Chondrocyte (in vitro differentiated cells): ENCODE measurements at places on chromosomes 1 and 21. TPM values are rescaled to one million over a fixed set of nuclear protein-coding genes. Genes with fewer than 3 reads are reported as not detected.

GRCh38 chr1:240527086-240527485 is 84.9 kb downstream of the GREM2 start:
- no peak overlapping the region for H3K4me3 ChIP-seq
- H3K27me3 ChIP-seq: peaks cover 6% of the 10 kb centered on the region
- DNase-seq: no peak
- H3K4me1 ChIP-seq: peaks cover 5% of the 10 kb centered on the region

- H3K4me1 ChIP-seq: no peaks in the 10 kb centered on the region
- DNase-seq: no peak
- H3K27me3 ChIP-seq: no peaks in the 10 kb centered on the region
Measured at GRCh38 chr1:236589531-236589930, 14.8 kb downstream of the HEATR1 start.

GRCh38 chr1:48695161-48695560 is 81.5 kb downstream of the BEND5 start:
- no peaks in the 10 kb centered on the region for H3K36me3 ChIP-seq
- no peak for DNase-seq
- no peaks in the 10 kb centered on the region for H3K4me1 ChIP-seq
- peaks cover 50% of the 10 kb centered on the region for H3K27me3 ChIP-seq
- no peak overlapping the region for H3K4me3 ChIP-seq

DNA sequence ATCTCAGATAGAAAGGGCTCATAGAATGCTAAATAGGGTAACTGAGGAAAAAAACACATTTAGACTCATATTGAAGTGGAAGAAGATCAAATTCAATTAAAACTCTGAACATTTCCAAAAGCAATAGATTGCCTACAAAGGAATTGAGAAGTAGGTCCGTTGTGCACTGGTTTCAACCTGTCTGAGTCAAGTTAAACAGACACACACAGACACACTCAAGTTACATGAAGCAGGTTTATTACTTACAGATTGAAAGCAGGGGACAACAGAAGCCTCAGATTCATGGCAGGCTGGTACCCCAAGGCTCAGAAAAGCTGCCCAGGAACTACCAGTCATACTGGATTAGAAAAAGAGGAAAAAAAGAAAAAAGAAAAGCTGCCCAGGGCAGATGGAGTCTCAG is 20.7 kb upstream of the S100A2 start:
- no peak for DNase-seq
- peak overlapping the region; percentile 33 for H3K27ac ChIP-seq
- H3K4me1 ChIP-seq: peaks cover 11% of the 10 kb centered on the region
- no peaks in the 10 kb centered on the region for H3K36me3 ChIP-seq
- H3K27me3 ChIP-seq: no peaks in the 10 kb centered on the region

DNA sequence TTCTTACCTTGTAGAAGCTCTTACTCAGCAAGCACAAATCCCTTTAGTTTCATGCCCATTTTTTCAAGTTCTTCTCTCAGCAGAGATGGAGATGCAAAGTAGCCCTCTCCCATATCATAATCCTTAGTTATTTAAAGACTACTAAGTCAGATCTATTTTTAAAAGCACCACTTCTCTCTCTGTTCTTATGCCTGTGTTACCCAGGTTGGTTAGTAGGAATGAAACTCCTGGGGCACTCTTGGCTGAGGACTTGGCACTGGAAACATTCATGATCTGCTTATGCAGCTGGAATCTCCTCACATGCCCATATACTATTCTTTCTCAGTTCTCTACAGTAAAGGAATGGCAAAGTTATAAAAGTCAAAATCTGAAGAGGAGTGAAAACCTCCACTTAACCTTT is 51.9 kb upstream of the PPP2R5A start:
- H3K4me1 ChIP-seq: peaks cover 30% of the 10 kb centered on the region
- peaks cover 5% of the 10 kb centered on the region for H3K27me3 ChIP-seq
- peak overlapping the region; percentile 19 for H3K27ac ChIP-seq
- no peak overlapping the region for H3K4me3 ChIP-seq

- DNase-seq: no peak
- H3K27me3 ChIP-seq: no peaks in the 10 kb centered on the region
- no peaks in the 10 kb centered on the region for H3K4me1 ChIP-seq
- no peak overlapping the region for H3K27ac ChIP-seq
Measured at GRCh38 chr1:57232500-57232899, 191.4 kb downstream of the DAB1 start.

CITED4 gene
- total RNA-seq: 12.4 to 30.5 TPM (median 30.1 TPM) in 3 replicates

GRCh38 chr1:74858136-74858535 is 125.2 kb downstream of the TYW3 start:
- H3K36me3 ChIP-seq: no peaks in the 10 kb centered on the region
- no peaks in the 10 kb centered on the region for H3K4me1 ChIP-seq
- no peak for DNase-seq
- no peak overlapping the region for H3K27ac ChIP-seq

DNA sequence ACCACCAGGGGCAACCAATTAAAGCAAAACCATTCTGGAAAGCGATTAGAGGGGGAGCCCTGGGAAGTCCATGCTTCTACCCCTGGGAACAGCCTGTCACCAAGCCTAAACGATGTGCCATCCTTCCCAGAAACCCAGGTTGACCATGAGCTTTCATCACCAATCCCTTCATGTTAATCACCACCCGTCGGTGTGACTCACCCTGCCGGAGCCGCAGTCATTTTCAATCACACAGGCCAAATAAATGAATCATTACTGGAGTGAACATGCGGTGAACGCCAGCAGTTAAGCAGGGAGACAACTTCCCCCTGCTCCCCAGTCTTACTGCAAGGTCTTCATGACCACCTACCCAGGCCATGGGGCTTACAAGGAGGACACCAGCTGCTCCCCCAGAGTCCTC is 308.8 kb downstream of the AJAP1 start:
- H3K27ac ChIP-seq: no peak overlapping the region
- no peak for DNase-seq
- H3K4me1 ChIP-seq: no peaks in the 10 kb centered on the region
- peaks cover 2% of the 10 kb centered on the region for H3K36me3 ChIP-seq
- no peak overlapping the region for H3K4me3 ChIP-seq

EEIG2 gene
- 13.7 to 14.2 TPM (median 13.8 TPM) in 3 replicates for total RNA-seq

DNA sequence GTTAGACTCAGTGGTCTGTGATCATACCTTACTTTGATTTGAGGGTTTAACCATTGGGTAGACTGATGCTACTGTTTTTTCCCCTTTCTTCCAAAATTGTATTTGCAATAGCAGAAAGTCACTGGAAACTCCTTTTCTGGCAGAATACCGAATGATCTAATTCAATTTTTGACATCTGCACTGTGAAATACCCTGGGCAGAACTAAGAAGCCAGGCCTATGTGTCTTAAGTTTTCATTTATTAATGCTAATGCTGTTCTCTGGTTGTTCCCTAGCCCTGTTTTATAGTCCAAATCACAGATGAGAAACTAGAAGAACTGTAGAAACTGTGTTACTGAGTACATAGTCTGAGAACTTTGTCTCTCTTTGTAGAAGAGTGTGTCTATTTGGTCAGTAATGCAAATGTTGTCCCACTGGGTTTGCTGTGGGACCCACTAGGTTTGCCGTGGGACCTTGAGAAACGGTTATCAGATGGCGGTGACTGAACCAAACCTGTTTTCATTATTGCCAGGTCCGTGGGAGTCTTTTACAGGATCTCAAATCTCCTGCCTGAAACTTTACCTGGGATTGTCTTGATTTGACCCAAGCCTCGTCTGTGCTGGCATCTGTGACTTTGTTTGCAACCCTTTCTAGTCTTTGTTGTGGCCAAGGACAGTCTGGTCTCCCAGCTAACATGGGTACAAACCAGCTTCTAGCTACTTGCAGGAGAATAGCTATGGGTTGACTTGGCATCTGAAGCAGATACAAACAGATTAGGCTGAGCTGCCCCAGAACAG is 41.4 kb downstream of the PEX14 start:
- H3K27me3 ChIP-seq: no peaks in the 10 kb centered on the region
- H3K4me1 ChIP-seq: peaks cover 34% of the 10 kb centered on the region
- no peak overlapping the region for H3K27ac ChIP-seq
- DNase-seq: no peak

PDPN gene
- 1.0 to 1.3 TPM (median 1.1 TPM) in 3 replicates for total RNA-seq

GRCh38 chr1:22297999-22298398 is 153.7 kb upstream of the ZBTB40 start:
- peaks cover 3% of the 10 kb centered on the region for H3K36me3 ChIP-seq
- no peak for DNase-seq
- peaks cover 20% of the 10 kb centered on the region for H3K27me3 ChIP-seq
- H3K4me3 ChIP-seq: no peak overlapping the region

GRCh38 chr1:22807340-22807739 is 96.7 kb downstream of the EPHB2 start:
- H3K4me3 ChIP-seq: no peak overlapping the region
- H3K36me3 ChIP-seq: peaks cover 2% of the 10 kb centered on the region
- H3K4me1 ChIP-seq: peaks cover 21% of the 10 kb centered on the region
- no peak overlapping the region for H3K27ac ChIP-seq

EFNA4 gene
- 8.9 to 10.6 TPM (median 9.7 TPM) in 3 replicates for total RNA-seq

DNA sequence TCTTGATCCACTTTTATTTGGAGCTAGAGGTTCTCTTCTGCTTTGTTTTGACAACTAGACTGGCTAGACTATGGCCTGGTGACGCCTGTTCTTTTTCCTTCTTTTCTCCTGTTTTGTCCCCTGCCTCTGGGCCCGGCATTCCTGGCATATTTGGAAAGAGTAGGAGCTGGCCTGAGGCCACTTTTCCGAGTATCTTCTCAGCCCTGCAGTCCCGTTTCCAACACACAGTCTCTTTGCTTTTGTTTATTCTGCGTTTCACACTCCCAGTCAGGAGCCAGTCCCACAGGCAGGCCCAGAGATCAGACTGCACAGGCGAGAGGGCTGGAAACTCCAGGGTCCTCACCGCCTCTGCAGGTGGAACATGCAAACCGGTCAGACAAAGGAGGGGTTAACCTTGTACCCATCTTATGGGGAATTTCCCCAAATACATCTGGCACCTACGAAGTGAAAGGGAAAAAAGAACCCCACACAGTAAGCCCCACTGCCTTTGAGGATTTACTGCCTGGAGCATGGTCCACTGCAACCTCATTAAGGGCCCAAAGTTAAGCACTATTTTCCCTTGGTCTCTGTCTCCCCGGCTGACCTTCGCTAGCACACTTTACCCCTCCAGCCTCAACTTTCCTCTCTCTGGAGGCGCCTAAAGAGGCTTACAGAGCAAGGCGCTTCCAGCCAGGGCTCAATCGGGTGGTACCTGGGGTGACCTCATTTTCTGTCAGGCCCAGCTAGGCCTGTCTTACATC is 141.1 kb downstream of the TOMM20 start:
- H3K27ac ChIP-seq: peak overlapping the region; percentile 99
- H3K4me1 ChIP-seq: peaks cover 61% of the 10 kb centered on the region
- peak overlapping the region; percentile 3 for H3K4me3 ChIP-seq
- no peaks in the 10 kb centered on the region for H3K36me3 ChIP-seq
- DNase-seq: peak; percentile 84

ZNF648 gene
- not detected in 3 replicates for total RNA-seq

LIX1L gene
- total RNA-seq: 50.3 to 57.1 TPM (median 53.0 TPM) in 3 replicates

- no peak for DNase-seq
- H3K36me3 ChIP-seq: no peaks in the 10 kb centered on the region
- H3K4me1 ChIP-seq: peaks cover 29% of the 10 kb centered on the region
- H3K27me3 ChIP-seq: no peaks in the 10 kb centered on the region
- no peak overlapping the region for H3K4me3 ChIP-seq
Measured at GRCh38 chr1:65109487-65109886, 38.5 kb upstream of the AK4 start.

VANGL2 gene
- 8.0 to 12.0 TPM (median 11.3 TPM) in 3 replicates for total RNA-seq

GRCh38 chr1:179031855-179032513 is 6.3 kb downstream of the FAM20B start:
- no peak for DNase-seq
- H3K36me3 ChIP-seq: no peaks in the 10 kb centered on the region
- H3K4me3 ChIP-seq: no peak overlapping the region
- peaks cover 44% of the 10 kb centered on the region for H3K4me1 ChIP-seq
- no peaks in the 10 kb centered on the region for H3K27me3 ChIP-seq
- peak overlapping the region; percentile 89 for H3K27ac ChIP-seq

- no peak for DNase-seq
- peaks cover 29% of the 10 kb centered on the region for H3K4me1 ChIP-seq
- peaks cover 12% of the 10 kb centered on the region for H3K36me3 ChIP-seq
- H3K27me3 ChIP-seq: no peaks in the 10 kb centered on the region
- no peak overlapping the region for H3K27ac ChIP-seq
Measured at GRCh38 chr1:203636291-203636690, 9.7 kb downstream of the ATP2B4 start.

DNA sequence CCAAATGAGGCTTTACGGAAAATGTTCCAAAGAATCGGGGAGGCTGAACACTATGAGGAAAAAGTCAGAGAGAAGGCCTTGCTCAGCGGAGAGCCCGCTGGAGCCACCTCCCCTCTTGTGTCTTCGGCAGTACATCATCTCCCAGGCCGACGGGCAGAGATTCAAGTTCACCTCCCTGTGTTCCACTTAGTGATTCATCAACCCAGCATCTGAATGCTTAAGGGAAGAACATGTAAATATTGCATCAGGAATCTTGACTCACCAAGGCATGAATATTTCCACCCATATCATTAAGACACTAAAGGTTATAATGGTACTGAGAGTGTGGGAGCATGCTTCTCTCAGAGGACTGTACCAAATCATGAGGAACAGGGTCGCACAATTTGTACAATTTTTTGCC is 172.5 kb downstream of the ST6GALNAC5 start:
- peaks cover 34% of the 10 kb centered on the region for H3K4me1 ChIP-seq
- no peak overlapping the region for H3K4me3 ChIP-seq
- peak; percentile 82 for DNase-seq
- no peaks in the 10 kb centered on the region for H3K27me3 ChIP-seq
- no peaks in the 10 kb centered on the region for H3K36me3 ChIP-seq
- peak overlapping the region; percentile 74 for H3K27ac ChIP-seq

DNA sequence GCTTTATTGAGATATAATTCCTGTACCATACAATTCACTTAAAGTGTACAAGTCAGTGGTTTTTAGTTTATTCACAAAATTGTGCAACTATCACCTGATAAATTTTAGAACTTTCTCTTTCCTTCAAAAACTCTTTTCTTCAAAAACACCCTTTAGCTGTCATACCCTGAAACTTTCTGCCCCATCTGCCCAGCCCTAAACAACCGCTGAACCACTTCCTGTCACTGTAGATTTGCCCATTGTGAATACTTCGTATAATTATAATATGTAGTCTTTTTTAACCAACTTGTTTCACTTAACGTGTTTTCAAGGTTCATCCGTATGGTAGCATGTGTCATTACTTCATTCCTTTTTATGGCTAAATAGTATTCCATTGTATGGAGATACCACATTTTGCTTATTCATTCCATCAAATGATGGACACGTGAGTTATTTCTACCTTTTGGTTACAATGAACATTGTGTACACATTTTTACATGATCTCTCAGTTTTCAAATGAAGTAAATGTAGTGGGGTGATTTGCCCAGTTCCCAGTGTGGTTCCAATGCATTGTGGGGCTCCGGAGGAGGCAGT is 37.9 kb downstream of the WNT4 start:
- H3K27me3 ChIP-seq: no peaks in the 10 kb centered on the region
- peaks cover 6% of the 10 kb centered on the region for H3K36me3 ChIP-seq
- peak overlapping the region; percentile 58 for H3K27ac ChIP-seq
- no peak overlapping the region for H3K4me3 ChIP-seq
- no peak for DNase-seq
- H3K4me1 ChIP-seq: peaks cover 11% of the 10 kb centered on the region

GRCh38 chr1:69737527-69738185 is 169.9 kb downstream of the LRRC7 start:
- no peaks in the 10 kb centered on the region for H3K36me3 ChIP-seq
- peaks cover 14% of the 10 kb centered on the region for H3K27me3 ChIP-seq
- H3K4me3 ChIP-seq: no peak overlapping the region

GRCh38 chr1:165169028-165169427 is 187.5 kb downstream of the LMX1A start:
- no peaks in the 10 kb centered on the region for H3K4me1 ChIP-seq
- H3K4me3 ChIP-seq: no peak overlapping the region
- no peak overlapping the region for H3K27ac ChIP-seq
- peaks cover 4% of the 10 kb centered on the region for H3K27me3 ChIP-seq
- DNase-seq: no peak
- H3K36me3 ChIP-seq: no peaks in the 10 kb centered on the region
